Uterus (tissue), 4 donors: ENCODE measurements at places on chromosomes 1 and 21. TPM values are rescaled to one million over a fixed set of nuclear protein-coding genes. Genes with fewer than 3 reads are reported as not detected.

Gene MPZL1
- total RNA-seq, result 24.3 TPM

- H3K27ac ChIP-seq, result no peak overlapping the region
- no peaks in the 10 kb centered on the region for H3K27me3 ChIP-seq
- no peak for DNase-seq
- no peak overlapping the region for H3K4me3 ChIP-seq
- no peaks in the 10 kb centered on the region for H3K4me1 ChIP-seq
Observed at GRCh38 chr1:63063367-63063766, 259.0 kb upstream of the FOXD3 start.

- peak overlapping the region; percentile 82 for H3K27ac ChIP-seq
- no peak overlapping the region for H3K4me3 ChIP-seq
- H3K4me1 ChIP-seq, result no peaks in the 10 kb centered on the region
- H3K27me3 ChIP-seq, result no peaks in the 10 kb centered on the region
- no peaks in the 10 kb centered on the region for H3K36me3 ChIP-seq
Observed at GRCh38 chr1:23562137-23562876, 3.0 kb upstream of the ID3 start.

GRCh38 chr21:32520875-32521735 lies 64.2 kb downstream of the TCP10L start:
- H3K4me3 ChIP-seq, result no peak overlapping the region
- H3K36me3 ChIP-seq, result no peaks in the 10 kb centered on the region
- peak; percentile 94 for DNase-seq
- H3K4me1 ChIP-seq, result peaks cover 11% of the 10 kb centered on the region
- H3K27me3 ChIP-seq, result no peaks in the 10 kb centered on the region

Gene AKNAD1
- not detected for total RNA-seq

Gene SPATA46
- total RNA-seq, result not detected

GRCh38 chr1:94017155-94017829 lies 103.7 kb downstream of the ABCA4 start:
- DNase-seq, result no peak
- H3K27ac ChIP-seq, result no peak overlapping the region
- no peaks in the 10 kb centered on the region for H3K4me1 ChIP-seq
- no peaks in the 10 kb centered on the region for H3K27me3 ChIP-seq

GRCh38 chr1:181079382-181079781 lies 9.1 kb upstream of the IER5 start:
- no peaks in the 10 kb centered on the region for H3K36me3 ChIP-seq
- H3K4me3 ChIP-seq, result no peak overlapping the region
- no peak overlapping the region for H3K27ac ChIP-seq

DNA sequence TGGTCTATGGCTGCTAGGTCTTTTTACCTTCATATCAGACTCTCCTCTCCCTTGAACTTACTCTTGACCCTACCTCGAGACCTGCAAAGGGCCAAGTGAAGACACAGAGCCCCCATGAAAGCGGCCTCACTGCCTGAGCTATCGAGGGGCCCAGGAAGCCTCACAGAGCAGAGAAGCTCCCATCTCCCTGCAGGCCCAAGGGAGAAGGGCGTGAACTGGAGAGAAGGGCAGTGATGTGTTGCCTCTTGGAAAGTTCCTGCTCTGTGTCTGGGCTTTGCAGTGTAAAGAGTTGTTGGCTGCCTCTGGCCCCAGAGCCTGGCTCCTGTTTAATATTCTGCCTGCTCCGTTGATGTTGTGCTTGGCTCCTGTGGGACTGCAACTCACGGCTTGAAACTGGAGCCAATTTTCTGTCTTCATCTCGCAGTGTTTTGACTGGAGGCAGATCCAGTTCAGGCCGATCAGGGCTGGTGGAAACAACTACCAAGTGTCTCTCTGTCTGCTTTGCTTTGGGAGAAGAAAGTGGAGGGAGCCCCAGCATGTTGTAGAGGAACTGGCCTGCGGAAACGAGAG lies 4.3 kb downstream of the SERTAD4 start:
- peak; percentile 86 for DNase-seq
- peaks cover 17% of the 10 kb centered on the region for H3K4me1 ChIP-seq
- peak overlapping the region; percentile 7 for H3K4me3 ChIP-seq
- H3K27me3 ChIP-seq, result no peaks in the 10 kb centered on the region
- H3K27ac ChIP-seq, result peak overlapping the region; percentile 95

DNA sequence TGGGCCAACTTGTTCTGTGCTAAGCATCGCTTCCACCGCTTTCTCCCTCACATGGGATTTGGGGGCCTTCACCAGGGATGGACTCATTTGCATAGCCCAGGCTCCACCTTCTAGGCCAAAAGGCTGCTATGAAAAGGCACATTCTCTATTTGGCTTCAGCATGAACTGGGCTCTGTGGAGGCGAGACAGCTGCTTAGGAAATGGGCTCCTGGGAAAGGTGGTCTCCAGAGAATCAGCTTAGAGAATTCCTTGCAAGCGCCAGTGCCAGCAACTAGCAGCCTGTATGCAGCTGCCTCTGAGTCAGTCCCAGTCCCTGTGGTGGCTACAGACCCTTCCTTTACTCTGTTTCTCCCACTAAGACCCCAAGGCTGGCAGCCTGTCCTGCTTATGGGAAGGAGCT lies 214.5 kb downstream of the HIVEP3 start:
- H3K4me3 ChIP-seq, result no peak overlapping the region
- no peaks in the 10 kb centered on the region for H3K27me3 ChIP-seq
- no peak for DNase-seq
- H3K4me1 ChIP-seq, result no peaks in the 10 kb centered on the region
- no peaks in the 10 kb centered on the region for H3K36me3 ChIP-seq
- no peak overlapping the region for H3K27ac ChIP-seq

- H3K27me3 ChIP-seq, result no peaks in the 10 kb centered on the region
- no peaks in the 10 kb centered on the region for H3K36me3 ChIP-seq
- H3K4me1 ChIP-seq, result no peaks in the 10 kb centered on the region
Observed at GRCh38 chr1:53417074-53417511, 42.1 kb upstream of the DMRTB1 start.

DNA sequence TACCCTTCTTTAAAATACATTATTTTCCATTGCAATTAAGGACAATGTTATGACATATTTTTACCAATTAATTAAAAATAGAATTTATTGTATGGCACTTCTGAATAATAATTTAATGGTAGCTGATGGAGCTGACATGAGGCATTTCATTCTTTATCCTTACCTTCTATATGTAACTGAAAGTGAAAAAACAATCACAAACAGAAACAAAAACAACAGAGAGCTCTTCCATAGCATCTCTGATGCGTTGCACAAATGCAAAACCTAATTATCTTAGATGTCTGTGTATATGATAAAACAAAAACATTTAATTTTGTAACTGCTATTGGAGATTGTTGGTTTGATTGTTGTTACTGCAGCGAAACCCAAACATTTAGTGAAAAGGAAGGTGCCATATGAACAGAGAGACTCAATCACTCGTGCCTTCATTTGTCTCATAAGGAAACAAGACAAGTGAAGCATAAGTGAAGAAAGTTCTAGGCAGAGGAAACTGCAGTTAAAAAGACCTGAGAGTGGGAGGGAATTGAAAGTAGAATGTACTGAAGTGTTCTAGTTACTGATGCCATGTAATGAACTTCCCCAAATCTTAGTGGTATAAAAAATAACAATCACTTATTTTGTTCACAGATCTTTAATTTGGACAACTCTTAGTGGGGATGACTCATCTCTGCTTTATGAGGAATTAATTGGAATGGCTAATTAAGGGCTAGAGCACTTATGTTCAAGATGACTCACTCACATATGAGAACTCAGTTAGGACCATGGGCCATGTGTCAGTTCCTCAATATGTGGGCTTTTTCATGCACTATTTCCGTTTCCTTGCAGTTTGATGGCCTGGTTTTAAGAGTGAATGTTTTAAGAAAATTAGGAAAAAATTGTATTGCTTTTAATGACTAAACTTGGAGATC lies 245.0 kb upstream of the OLFM3 start:
- DNase-seq, result no peak
- no peak overlapping the region for H3K4me3 ChIP-seq
- no peaks in the 10 kb centered on the region for H3K27me3 ChIP-seq
- H3K4me1 ChIP-seq, result no peaks in the 10 kb centered on the region
- no peak overlapping the region for H3K27ac ChIP-seq

Gene TLR5
- 9.9 TPM for total RNA-seq

DNA sequence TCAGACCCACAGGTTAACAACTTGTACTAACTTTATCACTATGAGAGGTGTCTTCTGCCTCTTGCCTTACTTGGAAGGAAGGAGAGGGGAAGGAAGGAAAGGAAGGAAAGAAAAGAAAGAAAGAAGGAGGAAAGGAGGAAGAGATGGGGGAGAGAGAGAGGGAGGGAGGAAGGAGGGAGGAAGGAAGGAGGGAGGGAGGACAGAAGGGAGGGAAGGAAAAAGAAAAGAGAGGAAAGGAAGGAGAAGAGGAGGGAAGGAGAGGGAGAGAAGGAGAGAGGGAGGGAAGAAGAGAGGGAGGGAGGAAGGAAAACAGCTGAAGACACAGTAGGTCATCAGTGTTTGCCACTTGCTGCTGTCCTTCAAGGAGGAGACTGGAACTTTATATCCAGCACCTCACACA lies 5.3 kb upstream of the SIPA1L2 start:
- H3K4me3 ChIP-seq, result no peak overlapping the region
- no peak overlapping the region for H3K27ac ChIP-seq
- no peak for DNase-seq
- no peaks in the 10 kb centered on the region for H3K4me1 ChIP-seq
- H3K36me3 ChIP-seq, result no peaks in the 10 kb centered on the region
- H3K27me3 ChIP-seq, result no peaks in the 10 kb centered on the region

DNA sequence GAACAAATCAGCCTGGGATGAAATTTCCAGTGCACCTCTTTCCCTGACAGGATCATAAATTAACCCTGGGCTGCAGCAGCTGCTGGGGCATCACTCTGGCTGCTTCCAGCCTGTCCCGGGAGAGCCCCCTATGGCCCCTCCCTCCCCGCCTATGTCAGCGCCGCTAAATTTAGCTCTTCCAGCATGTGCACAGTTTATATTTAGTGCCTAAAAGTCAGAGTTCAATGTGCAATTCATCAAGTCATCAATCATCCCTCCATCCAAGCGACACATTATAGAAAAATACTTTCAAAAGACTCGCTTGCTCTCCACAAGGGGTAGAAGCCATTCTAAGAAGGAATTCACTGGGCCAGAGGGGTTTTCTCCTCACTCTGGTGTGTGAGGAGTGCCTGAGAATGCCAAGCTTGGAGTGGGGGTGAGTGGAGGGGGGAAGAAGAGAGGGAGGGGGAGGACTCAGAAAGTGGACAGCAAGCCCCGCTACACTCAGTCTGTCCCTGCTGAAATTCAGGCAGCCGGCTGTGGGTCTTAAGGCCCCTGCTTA lies 37.4 kb downstream of the XCL1 start:
- H3K27me3 ChIP-seq, result no peaks in the 10 kb centered on the region
- H3K36me3 ChIP-seq, result no peaks in the 10 kb centered on the region
- peaks cover 27% of the 10 kb centered on the region for H3K4me1 ChIP-seq
- peak overlapping the region; percentile 69 for H3K27ac ChIP-seq

DNA sequence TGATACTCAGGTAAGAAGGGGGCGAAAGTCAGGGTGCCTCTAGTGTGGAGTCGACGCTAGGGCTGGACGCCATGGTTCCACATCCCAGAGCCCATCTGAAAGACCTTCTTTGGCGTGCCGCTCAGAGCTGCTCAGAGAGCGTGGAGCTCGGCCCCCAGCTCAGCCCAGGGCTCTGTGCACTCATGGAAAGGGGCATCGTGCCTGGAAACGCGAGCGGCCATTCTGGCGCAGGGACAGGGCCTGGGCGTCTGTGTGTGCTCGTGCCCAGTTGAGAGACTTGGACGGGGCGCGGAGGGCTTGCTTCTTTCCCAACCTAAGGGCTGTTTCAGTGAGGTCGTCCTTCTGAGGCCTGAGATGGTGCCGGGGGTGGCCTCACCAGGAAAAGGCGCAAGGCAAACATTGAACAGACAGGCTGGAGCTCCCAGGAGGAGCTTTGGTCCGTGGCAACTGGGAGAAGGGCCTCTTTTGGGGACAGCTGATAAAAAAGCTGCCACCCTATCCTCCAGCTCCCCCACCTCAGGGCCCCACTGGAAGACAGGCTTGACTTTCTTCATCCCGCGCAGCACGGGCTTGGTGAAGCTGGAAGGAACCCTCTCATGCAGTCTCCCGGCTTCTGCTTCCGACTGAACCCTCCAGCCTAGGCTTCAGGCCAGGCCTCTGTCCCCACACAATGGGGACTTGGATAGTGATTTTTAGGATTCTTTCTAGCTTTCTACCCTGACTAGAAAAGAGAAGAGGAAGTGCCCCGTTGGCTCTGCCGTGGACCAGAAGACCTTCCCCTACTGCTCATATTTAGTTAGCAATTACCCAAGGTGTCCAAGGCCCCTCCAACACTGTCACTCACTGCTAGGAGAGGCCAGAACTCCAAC lies 77.1 kb downstream of the CD58 start:
- H3K36me3 ChIP-seq, result no peaks in the 10 kb centered on the region
- H3K27ac ChIP-seq, result no peak overlapping the region
- no peaks in the 10 kb centered on the region for H3K27me3 ChIP-seq
- no peak overlapping the region for H3K4me3 ChIP-seq
- H3K4me1 ChIP-seq, result no peaks in the 10 kb centered on the region
- DNase-seq, result no peak

DNA sequence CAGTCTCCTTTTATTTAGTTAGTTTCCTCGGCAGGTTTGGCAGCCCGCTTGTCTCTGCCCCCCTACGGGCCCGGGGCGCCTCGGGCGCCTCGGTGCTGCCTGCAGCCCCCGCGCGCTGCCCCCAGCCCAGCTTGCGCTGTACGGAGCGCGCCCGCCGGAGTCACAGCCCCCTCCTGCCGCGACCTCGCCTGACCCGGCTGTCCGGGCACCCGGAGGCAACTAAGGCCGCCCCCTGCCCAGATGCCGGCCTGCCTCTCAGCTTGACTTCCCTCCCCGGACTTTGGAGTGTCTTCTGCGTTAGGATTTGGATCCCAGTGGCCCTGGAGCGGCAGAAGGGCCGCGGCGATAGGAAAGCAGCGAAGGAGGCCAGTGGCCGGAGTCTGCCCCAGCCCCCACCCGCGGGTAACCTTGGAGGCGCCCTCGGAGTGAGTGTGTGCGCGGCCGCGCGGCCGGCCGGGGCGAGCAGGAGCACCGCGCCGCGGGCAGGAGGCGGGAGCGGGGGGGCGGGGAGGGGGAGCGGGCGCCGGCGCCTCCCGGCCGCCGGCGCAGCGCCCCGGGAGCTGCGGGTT lies 7.6 kb downstream of the CDKN2C start:
- H3K4me3 ChIP-seq, result peak overlapping the region; percentile 74
- peak; percentile 49 for DNase-seq

Gene PCP4
- 8.2 TPM for total RNA-seq

DNA sequence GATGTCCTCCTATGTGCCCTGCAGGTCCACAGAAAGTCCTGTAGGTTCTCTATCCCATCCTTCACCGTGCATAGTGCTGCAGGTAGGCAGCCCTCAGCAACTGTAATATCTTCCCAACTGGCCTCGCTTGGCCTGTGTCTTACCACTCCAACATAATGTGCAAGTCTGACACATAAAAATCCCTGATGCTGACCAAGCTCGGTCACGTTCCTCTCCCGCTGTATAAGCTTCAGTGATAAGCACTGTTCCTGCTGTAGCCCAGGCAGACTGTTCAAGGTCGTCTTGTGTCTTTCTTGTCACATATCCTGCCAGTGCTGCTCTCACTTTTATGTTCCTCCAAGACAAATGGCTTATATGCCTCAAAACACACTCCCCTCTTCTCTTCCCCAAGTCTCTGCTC lies 19.4 kb upstream of the KCNE1 start:
- no peak overlapping the region for H3K4me3 ChIP-seq
- no peak for DNase-seq
- no peaks in the 10 kb centered on the region for H3K4me1 ChIP-seq
- H3K27me3 ChIP-seq, result no peaks in the 10 kb centered on the region
